ENCODE measurements at places on chromosomes 7 and 10. TPM values are rescaled to one million over a fixed set of nuclear protein-coding genes. Genes with fewer than 3 reads are reported as not detected.

- no peak overlapping the region for H3K4me3 ChIP-seq
- no peaks in the 10 kb centered on the region for H3K36me3 ChIP-seq
- H3K4me1 ChIP-seq = no peaks in the 10 kb centered on the region
- DNase-seq = no peak
These were observed 39.5 kb upstream of the SEC61G start for GRCh38 chr7:54798530-54798929.

Gene SUN3
- total RNA-seq = not detected

GRCh38 chr10:91185239-91185875 lies 35.1 kb upstream of the PCGF5 start:
- H3K27me3 ChIP-seq = no peaks in the 10 kb centered on the region
- H3K4me3 ChIP-seq = no peak overlapping the region
- H3K27ac ChIP-seq = no peak overlapping the region
- no peaks in the 10 kb centered on the region for H3K4me1 ChIP-seq

DNA sequence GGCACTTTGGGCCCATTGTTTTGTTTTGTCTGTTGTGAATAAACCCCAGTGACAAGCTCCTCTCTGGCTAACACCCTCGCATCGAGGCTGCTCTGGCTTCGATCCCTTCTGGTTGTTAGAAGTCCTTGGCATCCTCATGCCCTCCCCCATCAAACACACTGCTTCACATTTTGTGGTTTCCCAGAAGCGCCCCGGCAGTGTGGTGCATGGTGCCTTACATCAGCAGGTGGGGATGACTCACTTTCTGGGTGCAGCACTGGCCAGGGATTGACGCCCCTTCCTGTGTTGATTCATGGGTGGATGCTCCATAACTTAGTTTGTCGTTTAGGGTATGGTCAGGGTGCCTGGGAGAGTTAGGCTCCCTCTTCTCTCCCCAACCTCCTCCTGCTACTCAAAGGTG lies 51.4 kb downstream of the PLPP4 start:
- H3K4me3 ChIP-seq = no peak overlapping the region
- no peak overlapping the region for H3K27ac ChIP-seq
- H3K27me3 ChIP-seq = peaks cover 4% of the 10 kb centered on the region
- H3K4me1 ChIP-seq = no peaks in the 10 kb centered on the region

DNA sequence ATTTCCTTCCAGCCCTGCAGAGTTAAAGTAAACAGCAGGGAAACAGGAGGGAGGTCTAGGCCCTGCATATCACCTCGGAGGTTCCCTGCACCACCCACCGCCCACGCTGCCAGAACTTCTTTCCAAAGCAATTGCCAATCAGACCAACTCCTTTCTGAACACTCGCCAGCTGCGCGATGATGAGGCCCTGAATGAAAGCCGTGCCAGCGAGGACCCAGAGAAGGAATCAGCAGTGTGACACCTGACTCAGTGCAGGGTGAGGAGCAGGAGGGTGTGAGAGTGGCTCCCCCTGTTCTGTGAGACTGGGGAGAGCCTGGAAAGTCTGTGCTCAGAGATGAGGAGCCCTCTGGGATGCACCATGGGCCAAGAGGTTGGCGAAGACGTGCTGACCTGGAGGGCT lies 3.3 kb upstream of the TCERG1L start:
- H3K27me3 ChIP-seq = peaks cover 68% of the 10 kb centered on the region
- no peaks in the 10 kb centered on the region for H3K36me3 ChIP-seq
- no peak for DNase-seq
- peaks cover 4% of the 10 kb centered on the region for H3K4me1 ChIP-seq

- no peak for DNase-seq
- H3K36me3 ChIP-seq = peaks cover 1% of the 10 kb centered on the region
- no peak overlapping the region for H3K4me3 ChIP-seq
- no peaks in the 10 kb centered on the region for H3K4me1 ChIP-seq
These were observed 46.5 kb upstream of the INSYN2A start for GRCh38 chr10:127242914-127243313.

Measured in progenitor cell of endocrine pancreas (in vitro differentiated cells).